ENCODE measurements at places on chromosomes 16 and 17.

GRCh38 chr16:49608779-49609178 is 235.2 kb downstream of the C16orf78 start:
- no peak for DNase-seq

GRCh38 chr17:47686664-47687327 is 7.2 kb upstream of the TBKBP1 start:
- no peak for DNase-seq

- DNase-seq = no peak
Measured at GRCh38 chr16:67161595-67162058, 1.9 kb downstream of the FBXL8 start.

DNA sequence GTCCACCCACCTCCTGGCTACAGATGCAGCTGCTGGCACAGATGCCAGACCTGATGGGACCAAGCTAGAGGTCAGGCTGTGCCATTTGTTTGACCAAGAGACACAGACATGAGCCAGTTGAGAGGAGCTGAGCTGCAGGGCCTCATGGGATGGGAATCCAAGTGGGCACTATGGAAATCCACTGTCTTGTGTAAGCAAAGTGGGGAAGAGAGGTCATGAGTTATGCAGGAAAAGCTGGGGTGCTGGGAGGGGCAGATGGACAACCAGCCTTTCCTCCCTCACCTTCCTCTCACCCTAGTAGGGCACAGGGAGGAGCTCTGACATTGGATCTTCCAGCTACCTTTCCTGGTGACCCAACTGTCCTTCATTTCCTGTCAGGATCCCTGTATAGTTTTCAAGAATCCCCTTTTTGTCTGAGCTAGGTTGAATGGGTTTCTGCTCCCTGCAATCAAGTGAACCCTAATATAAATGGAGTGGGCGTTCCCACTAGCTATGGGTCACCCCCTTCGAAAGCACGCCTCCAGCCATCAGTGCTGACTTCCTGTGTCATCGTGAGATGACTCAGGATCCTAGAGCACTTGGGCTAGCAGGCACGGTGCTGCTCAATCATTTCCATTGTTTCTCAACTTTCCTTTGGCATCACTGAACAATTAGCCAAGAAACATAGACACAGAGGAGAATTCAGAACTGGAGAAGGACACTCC is 13.6 kb downstream of the ATPAF2 start:
- DNase-seq = peak; percentile 79

DNA sequence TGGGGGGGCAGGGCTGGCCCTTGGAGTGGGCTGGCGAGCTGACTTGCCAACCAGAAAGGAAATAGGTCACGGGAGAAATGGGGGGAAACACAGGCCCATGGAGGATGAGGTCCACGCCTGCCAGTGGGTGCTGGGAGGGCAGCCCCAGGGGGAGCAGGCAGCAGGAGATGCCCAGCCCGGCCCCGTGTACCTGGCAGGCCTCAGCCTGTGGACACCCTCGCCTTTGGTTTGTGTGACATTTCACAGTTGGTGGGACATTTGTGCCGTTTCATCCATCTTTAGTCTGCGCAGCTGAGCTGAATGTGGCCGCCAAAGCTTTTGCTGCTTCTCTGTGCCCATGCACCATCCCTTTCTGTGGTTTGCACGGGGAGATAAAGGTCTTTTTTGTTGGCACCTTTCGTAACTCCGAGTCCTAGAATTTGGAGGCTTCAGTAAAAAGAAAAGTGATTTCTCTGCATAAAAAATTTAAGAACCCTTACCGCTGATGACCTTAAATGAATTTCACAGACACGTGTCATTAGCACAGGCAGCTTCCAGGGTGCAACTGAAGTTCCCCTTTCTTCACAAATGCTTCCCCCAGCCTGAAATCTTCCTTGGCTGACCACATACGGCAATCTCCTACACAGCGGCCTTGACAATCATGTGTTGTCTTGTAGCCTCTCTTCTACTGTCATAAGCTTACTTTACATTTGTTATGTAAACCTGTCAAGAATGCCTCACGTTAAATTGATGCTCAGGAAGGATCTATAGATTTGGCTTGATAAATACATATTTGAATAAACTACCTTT is 193.6 kb downstream of the RPTOR start:
- DNase-seq = no peak

- no peak for DNase-seq
Measured at GRCh38 chr17:75565066-75565465, 22.5 kb upstream of the MYO15B start.

DNA sequence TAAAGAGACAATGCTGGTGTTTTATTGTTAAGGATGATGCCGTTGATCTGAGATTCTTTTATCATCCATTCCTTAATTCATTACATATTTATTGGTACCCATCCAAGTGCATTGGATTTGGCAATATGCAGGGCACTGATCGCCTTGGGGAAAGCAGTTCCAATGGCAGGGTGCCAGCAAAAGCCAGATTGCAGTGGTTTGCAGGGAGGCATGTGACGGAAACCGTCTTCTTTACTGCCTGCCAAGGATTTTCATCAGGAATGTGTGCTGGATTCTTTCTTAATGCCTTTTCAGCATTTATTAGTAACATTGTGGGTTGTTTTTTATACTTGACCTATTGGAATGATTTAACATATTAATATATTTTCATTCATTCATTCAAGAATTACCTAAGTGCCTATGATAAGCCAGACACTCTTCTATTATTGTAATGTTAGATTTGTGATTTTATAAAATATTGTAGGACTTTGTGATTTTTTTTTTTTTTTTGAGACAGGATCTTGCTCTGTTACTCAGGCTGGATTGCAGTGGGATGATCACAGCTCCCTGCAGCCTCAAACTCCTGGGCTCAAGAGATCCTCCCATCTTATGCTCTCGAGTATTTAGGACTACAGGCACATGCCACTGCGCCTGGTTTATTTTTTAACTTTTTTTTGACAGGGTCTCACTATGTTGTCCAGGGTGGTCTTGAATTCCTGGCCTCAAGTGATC is 93.4 kb upstream of the TNRC6A start:
- DNase-seq = no peak

DNA sequence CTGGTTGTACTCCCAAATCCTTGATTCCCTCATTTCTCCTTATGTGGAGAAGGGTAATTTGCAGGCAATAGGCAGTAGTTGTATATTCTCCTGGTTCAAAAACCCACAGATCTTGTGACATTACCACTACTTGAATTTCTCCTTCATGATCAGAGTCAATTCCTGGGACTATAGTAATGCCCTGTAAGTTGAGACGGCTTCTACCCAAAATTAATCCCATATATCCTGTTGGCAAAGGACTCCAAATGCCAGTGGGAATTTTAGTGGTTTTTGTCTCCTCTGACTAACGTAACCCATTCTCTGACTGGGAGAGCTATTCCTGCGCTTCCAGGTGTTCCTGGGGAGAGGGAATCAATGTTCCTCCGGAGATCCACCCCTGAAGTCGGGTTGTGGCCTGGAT is 11.6 kb upstream of the ZNF689 start:
- no peak for DNase-seq

GRCh38 chr16:74568961-74569631 is 37.8 kb downstream of the GLG1 start:
- DNase-seq = no peak

GRCh38 chr16:84885342-84885910 is 65.6 kb downstream of the CRISPLD2 start:
- DNase-seq = no peak

DNA sequence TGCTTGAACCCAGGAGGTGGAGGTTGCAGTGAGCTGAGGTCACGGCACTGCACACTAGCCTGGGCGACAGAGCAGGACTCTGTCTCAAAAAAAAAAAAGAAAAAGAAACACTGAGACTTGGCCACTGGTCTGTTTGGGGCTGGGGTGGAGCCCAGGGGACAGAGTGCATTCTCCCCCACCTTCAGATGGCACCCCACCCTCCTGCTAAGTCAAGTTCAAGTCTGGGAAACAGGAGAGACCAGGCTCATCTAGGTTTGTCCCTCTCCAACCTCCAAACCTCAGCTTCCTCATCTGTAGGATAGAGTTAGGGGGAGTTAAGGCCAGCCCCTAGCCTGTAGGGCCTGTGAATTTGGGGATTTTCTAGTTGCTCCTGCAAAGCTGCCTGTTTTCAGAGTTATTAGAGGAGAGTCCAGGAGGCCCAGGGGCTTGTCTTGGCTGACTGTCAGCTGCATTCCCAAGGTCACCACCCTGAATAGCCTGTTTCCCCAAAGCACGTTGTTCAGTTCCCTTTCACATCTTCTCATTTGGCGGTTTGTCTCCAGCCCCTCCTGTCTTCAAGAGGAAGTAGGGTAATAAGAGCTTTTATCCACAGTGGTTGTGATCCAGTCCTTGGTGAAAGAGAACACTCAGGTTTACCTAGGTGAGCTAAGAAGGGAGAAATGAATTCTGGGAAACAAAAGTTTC is 2.2 kb downstream of the MT3 start:
- no peak for DNase-seq

GRCh38 chr16:13314633-13315032 is 413.2 kb downstream of the SHISA9 start:
- DNase-seq = no peak

DNA sequence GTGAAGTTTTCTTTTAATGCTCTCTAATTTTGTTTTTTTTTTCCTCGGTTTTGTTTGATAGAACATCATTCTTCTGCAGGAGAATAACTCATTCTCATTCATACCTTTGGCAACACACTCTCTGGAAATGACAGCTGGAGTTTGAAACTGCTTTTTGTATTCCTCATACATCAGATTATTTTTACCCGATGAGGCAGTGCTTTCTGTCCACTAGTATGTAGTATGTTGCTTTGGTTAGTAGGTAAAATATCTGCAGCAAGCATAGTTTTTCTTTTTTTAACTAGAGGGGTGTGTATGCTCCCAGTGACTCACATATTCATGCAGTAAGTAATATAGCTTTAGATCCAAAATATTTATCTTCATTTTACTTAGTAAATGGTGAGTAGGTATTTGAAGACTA is 6.4 kb downstream of the PRKCA start:
- DNase-seq = no peak

DNA sequence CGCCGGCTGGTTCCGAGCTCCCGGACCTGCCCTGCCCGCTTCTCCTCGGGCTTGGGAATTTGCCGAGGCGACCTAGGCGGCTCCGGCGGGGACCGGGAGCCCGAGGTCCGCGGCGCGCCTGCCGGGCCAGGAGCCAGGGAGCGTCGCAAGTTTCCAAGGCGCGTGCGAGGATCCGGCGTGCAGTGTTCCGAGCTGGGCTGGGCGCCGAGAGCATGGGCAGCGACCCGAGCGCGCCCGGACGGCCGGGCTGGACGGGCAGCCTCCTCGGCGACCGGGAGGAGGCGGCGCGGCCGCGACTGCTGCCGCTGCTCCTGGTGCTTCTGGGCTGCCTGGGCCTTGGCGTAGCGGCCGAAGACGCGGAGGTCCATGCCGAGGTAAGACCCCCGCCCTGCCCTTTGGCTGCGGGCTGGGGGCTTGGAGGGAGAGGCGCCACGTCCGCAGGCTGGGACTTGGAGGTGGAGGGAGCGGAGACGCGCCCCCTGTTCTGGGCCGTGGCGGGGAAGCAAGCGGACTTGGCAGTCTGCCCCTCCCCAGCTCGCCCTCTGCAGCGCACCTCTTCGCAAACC is 668 bp downstream of the MMP15 start:
- no peak for DNase-seq

DNA sequence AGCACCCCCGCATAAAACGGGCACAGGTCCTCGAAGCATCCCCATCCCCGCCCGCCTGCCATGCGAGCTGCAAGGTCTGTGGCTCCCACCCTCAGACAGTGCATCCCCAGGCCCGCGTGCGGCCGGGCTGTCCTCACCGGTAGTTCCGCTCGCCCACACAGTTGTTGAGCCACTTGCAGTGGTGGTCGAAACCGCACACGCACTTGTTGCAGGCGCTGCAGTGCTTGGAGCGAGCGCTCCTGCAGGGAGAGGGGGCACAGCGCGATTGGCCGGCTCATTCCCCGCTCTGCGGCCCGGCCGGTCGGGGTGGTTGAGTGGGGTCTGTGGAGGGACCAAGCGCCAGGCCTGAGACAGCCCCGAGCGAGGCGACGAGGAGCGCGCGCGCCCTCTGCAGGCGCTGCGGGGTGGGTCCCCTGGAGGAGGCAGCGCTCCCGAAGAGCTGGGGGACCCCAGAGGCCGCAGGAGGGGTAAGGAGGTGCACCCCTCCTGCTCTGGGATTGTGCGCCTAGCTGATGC is 6.0 kb upstream of the TPPP3 start:
- peak; percentile 85 for DNase-seq

GRCh38 chr16:62853887-62854286 is 817.6 kb upstream of the CDH8 start:
- no peak for DNase-seq

- no peak for DNase-seq
Measured at GRCh38 chr17:49834118-49834743, 13.6 kb downstream of the TAC4 start.

GRCh38 chr17:76772842-76773525 is 35.1 kb downstream of the MFSD11 start:
- no peak for DNase-seq

GRCh38 chr17:34398990-34399389 is 36.0 kb upstream of the CCL1 start:
- DNase-seq = no peak

- no peak for DNase-seq
Measured at GRCh38 chr17:70912716-70913485, 743.6 kb downstream of the KCNJ2 start.

DNA sequence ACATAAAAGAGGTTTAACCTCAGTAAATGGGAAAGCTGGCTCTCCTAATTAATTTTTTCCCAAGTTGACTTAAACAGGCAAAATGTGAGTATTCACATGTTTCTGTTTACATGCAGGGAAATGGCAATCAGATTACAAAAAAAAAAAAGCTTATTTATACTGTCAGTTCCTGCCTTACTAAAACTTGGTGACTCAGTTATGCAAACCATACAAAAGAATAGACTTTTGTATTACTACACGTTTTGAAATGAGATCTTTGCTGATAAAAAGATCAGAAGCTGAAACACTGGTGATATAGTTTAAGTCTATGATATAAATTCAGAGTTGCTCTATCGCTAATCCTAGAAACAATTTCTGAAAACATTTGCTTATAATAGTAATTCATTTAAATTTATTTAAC is 9.4 kb upstream of the KCNJ2 start:
- no peak for DNase-seq

DNA sequence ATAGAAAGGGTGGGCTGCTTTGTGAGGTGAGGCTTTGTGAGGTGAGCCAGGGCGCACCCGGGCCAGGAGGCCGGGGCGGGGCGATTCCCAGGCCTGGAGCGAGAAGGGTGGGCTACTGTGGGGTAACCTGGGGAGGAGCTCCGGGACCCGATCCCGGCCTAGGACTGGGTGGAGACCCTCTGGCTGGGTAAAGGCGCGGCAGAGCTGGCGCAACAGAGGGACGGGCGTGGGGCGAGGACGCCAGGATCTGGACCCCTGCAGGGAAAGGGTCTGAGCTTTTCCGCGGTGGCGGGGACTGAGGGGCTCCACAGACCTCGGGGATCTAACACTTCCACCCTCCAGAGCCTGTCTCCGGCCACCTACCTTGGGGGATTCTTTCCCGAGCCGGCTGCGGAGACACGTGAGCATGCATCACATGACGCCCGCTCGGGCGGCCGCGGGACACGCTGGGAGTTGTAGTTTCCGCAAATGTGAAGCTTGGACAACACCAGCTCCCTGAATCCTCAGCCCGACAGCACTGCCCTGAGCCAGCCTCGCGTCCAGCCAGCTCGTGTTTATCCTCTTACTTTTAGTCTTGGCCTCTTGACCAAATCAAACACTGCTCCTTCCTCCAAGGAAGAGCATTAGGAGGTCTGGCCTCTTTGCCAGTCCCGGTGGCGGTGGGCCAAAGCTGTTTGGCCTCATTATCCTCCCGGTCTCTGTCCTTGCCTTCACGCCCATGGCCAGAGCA is at the start of gene SLC38A7:
Gene SLC38A7, minus strand, starts transcription at position 417 of the 730 bp plus-strand sequence. CDS start 4,644 bp downstream, outside the sequence.
- peak; percentile 93 for DNase-seq

Data from GM10248 (cell line).